AG08395 (cell line): ENCODE measurements at places on chromosomes 4 and X.
A peak's percentile ranks its signal among the peaks of the same experiment; 100 is the strongest.

GRCh38 chr4:25190407-25190806 lies 30.2 kb upstream of the SEPSECS start:
- DNase-seq, result no peak

DNA sequence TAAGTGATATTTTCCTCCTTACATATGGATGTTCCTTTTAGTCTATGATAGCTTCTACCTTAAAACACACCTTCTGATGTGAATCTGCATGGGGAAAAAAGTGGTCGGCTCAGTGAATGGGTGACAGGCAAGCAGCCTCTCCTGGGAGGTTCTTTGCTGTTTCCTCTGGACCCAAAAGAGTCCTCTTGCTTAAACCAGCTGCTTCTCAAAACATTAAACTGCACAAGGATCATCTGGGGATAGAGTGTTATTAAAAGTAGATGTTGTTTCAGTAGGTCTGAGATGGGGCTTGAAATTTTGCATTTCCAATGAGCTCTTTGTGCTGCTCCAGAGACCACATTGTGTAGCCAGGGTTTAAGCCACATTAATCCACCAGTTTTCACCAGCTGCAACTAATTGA lies 452.9 kb downstream of the IL1RAPL1 start:
- DNase-seq, result no peak

DNA sequence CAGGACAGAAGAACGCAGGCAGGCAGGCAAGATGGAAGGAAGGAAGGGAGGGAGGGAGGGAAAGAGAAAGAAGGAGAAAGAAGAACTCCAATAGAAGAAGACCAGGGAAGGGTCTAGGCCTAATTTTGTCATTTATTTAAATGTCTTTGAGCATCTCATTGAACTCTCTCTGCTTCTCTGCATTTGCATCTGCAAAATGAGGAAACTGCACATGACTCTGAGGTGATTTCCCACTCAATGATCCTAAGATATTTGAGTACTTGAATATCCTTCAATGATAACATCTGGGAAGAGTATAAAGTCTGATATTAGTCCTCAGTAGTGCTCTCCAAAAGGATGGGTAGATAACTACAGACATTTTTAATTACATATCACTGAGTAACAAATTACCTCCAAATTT lies 33.1 kb upstream of the RBPJ start:
- no peak for DNase-seq

- DNase-seq, result peak; percentile 47
Observed at GRCh38 chrX:76454456-76454927, 27.0 kb downstream of the MAGEE1 start.

DNA sequence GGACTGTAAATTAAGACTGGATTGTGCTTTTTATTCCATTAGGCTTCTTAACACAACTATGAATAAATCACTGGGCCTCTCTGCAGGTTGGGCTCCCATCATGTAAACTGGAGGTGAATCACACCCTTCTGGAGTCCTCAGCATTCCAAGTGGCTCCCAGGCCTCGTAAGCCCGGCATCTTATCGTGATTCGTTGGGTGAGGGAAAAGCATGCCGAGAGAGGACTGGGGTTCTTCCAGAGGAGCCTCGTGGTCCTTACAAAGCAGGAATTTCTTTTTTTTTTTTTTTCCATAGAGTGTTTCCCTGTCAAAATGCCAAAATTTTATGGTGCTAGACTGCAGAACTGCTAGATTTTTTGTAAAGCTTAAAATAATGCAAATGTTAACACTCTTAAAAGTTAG lies 20.0 kb downstream of the CLDN22 start:
- DNase-seq, result no peak

- no peak for DNase-seq
Observed at GRCh38 chr4:142367418-142368180, 478.5 kb downstream of the INPP4B start.

DNA sequence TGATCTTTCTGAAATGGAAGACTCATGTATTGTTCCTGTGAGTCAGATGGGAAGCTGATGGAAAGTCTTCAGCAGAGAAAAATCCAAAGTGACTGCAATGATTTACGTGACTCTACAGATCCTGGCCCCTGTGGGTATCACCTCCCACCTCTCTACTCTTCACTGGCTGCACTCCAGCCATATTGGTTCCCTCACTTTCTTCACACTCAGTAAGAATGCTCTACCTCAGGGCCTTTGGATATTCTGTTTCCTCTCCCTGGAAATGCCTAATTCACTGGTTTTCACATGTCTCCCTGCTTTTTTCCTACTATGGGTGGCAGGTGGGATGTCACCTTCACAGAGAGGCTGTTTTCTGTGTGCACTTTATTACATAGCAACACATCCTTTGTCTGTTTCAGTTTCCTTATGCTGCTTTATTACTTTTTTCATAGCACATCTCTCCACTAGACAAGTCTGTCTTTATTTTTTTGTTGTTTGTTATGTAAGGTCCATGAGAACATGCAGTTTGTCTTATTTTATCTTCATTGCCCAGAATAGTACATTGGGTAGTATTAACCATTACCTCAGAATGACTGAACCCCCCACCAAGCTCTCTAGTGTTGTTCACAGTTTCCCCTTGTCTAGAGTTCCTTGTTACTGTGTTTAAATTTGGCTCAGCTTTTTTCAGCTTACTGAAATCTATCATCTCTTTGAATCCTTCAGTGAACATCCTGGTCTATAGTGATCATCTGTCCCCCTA lies 57.6 kb upstream of the CLNK start:
- no peak for DNase-seq

GRCh38 chr4:158827543-158827981 lies 58.7 kb downstream of the FNIP2 start:
- DNase-seq, result no peak

DNA sequence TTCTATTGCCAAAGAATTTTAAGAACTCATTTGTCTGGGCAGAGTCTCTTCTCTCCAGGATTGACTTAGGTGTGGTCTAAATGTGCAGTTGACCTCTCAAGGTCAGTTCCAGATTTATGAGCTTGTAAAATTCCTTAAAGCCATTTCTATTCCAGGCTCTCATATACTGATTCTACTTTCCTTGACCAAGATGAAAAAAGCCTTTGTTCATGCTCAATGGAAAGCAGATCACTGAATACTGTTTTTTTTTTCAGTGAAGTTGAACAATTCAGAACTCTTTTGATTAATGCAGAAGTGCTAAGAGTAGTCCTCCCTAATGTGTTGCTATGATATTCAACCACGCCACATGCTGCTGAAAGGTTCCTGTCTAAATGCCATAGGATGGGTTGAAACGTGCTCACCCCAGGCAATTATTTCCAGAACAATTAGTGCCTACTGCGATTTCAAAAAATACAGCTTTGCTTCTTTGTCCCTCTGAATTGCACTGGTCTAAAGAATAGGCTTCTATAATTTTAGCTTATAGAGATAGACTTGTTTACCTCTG lies 312.4 kb upstream of the PABPC5 start:
- no peak for DNase-seq

DNA sequence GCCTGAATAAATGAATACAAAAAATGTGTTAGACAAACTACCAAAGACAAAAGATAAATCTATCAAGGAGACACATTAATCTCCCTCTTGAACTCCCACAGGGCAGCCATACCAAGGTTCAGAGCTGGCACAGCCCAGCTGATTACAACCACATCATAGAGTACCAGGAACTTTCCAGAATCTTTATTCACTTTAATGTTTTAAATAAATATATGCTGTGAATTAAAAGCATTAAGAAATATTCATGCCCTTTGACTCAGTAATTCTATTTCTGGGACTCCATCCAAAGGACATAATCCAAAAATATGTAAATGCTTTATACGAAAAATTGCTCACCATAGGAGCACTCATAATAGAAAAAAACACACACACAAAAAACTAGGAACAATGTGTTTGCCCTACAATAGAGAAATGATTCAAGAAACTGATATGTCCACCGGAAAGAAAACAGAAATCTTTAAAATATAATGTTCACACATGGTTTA lies 126.0 kb downstream of the LDB2 start:
- DNase-seq, result no peak

DNA sequence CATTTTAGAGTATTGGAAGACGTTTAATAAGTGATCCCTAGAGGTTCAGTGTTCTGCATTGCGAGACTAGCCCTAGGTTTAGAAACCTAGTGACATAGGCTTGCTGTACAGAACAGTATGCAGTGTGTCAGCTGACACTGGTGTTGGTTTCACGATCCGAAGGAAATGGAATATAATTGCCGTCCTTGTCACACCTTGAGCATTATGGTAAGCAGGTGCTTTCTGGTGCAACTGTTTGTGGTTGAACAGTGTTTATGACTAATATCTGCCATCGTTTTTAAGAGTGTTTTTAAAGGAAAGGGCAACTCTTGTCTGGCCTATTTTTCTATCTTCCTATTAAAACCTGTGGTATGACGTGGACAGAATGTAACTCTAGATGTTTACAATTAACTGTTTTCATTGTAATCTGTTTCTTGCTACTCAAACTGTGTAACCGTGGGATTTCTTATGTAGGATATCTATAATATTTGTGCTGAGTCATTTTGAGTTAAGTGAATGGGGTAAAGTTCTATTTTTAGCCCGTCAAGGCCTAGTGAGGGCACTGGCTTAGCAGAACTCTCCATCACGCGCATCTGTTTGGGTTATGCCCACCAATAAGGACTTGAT lies 53.8 kb upstream of the TBC1D14 start:
- DNase-seq, result peak; percentile 19

DNA sequence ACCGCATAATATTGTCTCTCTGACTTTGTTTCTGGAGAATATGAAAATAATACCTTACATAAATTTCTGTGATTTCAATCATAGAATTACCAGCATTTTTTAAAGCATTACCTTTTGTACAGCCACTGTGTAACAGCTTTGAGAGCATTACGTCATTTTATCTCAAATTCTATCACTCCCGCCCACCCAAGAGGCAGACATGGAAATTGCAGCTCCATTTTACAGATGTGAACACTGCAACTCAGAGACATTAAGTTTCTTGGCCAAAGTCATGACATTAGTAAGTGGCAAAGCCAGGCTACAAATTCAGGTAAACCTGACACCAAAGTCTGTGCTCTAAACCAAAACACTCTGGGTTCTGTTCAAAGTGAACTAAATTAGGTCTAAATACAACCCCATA lies 33.6 kb upstream of the KDR start:
- no peak for DNase-seq

DNA sequence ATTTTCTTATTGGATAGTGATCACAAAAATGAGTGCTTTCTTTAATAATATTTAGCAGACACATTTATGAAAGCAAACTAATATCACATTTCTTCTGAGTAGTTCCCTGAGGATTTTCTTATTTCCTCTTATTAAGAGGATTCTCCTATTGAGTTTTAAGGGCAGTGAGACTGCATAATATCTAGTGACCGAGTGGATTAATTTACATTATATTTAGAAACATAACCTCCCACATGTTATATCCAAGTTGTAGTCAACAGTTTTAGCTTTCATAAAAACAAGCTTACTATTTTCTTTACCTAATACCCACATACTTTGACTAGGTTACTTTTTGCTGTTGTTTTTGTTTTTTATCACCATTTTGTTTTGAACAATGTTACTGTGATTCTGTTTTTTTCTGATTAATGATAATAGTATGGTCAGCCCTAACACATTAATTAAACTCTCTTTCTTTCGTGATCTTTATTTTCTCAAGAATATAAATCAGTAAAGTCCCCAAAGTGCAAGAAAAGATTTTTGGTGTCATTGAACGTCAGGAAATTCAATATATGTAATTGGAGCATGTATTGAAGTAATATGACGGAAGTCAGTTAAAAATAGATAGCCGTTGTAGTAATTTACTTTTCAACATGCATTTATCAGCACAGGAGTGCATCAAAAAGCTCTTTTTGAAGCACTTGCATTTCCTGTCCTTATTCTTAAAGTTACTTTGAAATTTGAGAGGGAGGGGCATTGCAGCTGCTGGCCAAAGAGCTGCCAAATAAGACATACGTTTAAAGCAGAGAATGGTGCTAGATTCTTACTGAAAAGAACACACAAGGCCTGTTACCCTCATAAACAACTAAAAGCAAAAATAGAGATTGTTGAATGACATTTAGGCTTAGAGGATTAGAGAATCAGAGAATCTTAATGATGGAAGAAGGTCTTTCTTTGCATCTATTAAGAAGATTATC lies 25.2 kb downstream of the DDIT4L start:
- DNase-seq, result no peak

DNA sequence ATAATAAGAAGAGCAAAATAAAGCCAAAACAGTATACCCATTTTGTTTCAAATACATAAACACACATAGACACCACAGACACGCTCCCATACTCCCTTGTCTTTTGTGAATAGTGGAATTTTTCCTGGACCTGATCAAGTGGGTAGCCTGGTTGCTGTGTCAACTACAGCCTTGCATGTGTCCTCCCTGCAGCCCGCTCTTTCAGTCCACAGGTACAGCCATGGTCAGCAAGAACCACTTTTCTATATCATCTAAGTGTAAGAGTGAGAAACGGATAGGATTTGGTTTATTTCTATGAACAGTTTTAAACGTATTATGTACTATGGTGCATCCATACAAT lies 9.8 kb downstream of the PWWP3B start:
- no peak for DNase-seq

- DNase-seq, result peak; percentile 28
Observed at GRCh38 chr4:73944061-73944875, 37.6 kb downstream of the PF4 start.

GRCh38 chr4:21012851-21013331 lies 312.6 kb downstream of the PACRGL start:
- DNase-seq, result no peak

GRCh38 chr4:86554646-86555045 lies 39.5 kb upstream of the PTPN13 start:
- no peak for DNase-seq

DNA sequence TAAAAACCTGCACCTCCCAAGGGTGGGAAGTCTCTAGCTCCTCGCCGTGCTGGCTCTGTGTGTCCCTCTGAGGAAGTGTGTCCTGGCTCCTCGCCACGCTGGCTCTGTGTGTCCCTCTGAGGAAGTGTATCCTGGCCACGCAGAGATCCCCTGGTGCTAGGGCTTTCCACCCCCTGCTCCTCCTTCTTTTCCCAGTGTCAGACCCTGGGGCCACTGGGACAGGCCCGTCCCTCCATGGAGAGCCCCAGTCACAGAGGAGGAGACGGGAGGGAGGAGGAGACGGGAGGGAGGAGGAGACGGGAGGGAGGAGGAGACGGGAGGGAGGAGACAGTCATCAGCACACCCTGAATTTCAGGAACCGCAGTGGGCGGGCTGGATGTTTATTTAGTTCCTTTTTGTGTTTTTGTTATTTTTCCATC lies 53.8 kb upstream of the HGFAC start:
- DNase-seq, result peak; percentile 73

GRCh38 chr4:83335701-83336100 lies 1.1 kb upstream of the HPSE start:
- DNase-seq, result no peak

- DNase-seq, result peak; percentile 33
Observed at GRCh38 chr4:84952004-84952403, 14.5 kb downstream of the WDFY3 start.

GRCh38 chr4:58560736-58561135 lies 1450.6 kb upstream of the IGFBP7 start:
- no peak for DNase-seq

GRCh38 chrX:8405631-8406030 lies 59.0 kb upstream of the VCX3B start:
- no peak for DNase-seq

DNA sequence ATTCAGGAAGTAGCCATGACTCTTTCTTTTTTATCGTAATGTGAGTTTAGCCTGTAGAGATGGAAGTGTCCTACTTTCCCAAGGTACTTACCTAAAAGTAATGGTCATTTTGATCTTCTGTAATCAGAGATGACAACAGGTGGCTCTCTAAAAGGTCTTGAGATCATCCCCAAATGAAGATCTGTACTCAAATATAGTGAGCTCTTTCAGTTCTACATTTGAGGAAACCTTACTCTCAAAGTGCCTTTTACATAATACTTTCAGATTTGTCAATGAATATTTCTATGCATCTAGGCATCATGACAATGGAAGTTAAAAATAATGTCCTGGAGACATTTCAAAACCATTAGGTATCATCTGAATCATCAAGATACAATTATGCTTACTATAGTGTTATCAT lies 17.2 kb upstream of the MND1 start:
- no peak for DNase-seq
